Transverse colon (tissue), 4 donors: ENCODE measurements at places on chromosomes 4 and X.

- no peak for DNase-seq
Observed at GRCh38 chrX:48919360-48919841, 577 bp upstream of the PIM2 start.

DNA sequence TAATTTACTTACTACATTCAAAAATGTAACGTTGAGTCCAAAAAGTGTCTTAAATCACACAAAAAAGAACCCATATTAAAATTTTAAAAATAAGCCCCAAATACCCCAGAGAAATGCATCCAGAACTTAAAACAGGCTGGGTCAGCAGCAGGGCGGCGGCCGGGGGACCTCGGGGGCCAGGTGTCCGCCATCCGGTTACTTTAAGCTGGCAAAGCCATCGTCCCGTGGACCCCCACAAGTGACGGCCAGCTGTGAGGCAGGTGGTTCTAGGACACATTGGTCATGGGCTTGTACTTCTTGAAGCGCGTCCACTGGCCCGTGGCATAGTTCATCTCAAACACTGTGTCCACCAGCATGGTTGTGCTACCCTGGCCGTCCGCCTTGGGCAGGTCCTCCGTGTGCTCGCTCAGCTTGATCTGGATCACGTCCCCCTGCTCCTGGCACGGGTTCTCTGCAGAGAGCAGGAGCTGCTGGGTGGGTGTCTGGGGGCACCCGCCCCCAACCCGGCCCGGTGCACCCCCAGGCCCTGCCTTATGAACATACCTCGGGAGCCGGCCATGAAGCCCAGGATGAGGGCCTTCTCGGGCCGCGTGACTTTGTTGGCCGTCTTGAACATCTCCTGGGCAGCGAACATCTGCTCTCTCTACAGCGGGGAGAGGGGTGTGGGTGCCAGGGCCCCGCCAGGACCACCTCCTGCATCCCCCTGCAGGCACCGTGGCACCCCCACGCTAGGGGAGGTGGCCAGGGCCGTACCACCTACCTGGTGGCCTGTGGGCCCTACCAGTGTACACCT is 25.5 kb downstream of the NELFA start:
- DNase-seq, result no peak

DNA sequence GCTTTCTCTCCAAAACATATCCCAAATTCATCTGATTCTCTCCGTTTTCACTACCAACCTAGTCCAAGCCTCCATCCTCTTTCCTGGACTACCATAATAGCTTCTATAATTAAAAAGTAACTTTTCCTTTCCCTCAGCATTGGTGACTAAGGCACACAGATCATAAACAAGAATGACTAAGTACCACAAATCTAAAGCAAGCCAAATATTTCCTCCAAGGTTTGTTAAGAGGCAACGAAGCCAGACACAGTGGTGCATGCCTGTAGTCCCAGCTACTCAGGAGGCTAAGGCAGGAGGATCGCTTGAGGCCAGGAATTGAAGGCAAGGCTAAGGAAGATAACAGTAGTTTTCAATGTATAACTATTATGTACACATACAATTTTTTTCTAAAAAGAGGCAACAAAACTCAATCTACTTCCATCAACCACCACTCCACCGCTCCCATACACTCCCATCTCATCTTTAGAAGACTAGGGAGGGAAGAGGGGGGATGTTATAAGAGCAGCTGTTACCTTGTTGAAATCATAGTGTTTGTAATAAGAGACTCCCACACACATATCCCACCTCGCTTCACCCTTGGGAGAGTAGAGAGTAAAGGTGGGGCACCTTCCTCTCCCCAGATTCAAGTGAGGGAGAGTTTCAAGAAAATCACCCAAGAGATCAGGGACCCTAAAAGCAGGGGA is 4.2 kb upstream of the JCHAIN start:
- DNase-seq, result no peak

DNA sequence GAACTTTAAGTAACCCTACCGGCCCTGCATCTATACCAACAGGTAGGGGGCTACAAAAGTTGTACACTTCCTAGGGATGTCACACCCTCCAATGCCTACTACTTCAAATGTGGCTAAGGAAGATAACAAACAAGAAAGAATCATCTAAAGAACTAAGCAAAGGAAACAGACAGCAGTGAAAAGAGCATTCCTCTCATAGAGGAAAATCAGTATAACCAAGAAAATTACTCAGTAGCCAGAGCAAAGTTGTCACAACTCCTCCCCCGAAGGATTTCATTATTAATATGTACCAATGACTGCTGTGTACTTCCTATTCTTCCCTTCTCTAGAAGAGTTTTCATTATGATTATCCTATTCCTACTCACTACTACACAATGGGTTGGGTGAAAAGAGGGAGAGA is 12.6 kb downstream of the ANKRD17 start:
- no peak for DNase-seq

GRCh38 chr4:19372390-19372789 is 879.3 kb upstream of the SLIT2 start:
- no peak for DNase-seq

GRCh38 chrX:24694825-24695224 is 1.1 kb downstream of the POLA1 start:
- DNase-seq, result no peak

DNA sequence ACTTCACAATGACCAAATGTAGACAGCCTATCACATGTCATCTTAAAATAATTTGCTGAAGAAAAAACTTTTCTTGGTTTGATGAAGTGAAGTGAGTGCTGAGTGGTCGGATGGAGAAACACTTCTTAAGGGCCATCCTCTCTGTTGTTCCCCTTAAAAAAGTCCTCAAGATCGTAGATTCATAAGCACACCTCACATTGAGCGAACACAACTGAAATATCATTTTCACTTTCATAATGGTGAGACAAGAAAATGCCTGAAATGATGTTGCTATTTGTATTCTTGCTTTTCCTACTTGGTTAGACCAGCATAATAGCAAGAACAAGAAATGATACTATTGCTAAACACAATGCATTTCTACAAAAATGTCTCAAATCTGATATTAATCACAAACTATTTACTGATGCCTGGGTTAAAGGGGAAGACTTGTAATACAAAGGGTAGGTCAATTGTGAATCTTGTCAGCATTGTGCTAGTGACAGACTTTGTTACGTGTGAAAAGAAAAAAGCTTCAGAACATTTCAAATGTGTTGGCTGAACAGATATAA is 305.6 kb upstream of the NR3C2 start:
- no peak for DNase-seq

GRCh38 chrX:68183612-68184214 is 249.6 kb downstream of the OPHN1 start:
- no peak for DNase-seq

DNA sequence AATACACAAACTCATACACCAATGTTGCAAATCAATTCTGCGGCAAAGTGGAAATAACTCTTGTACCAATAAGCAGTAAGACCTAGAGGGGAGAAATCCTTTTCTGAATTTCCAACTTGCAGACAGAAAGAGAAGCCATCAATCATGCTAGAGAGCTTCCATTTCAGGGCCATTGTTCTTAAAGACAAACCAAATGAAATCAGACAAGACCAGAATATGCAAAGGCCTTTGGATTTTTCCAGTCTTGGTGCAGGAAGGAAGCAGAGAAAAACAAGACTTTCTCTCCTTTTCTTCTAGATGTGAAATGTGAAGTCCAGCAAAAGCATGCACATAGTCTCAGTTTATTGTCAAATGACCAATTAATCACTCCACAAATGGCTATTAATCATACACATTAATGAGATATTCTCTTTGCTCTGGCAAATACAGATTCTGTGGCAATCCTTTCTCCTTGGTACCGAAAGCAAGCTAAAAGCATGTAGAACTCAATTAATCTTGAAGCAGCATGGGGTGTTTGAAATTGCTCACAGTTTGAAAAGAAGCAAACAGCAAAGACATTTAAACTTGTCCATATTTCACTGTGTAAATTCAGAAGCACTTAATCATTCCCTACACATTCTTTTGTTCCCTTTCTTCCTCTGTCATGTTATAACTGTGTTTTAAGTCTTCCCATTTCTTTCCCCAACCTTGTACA is 466.1 kb downstream of the GPAT3 start:
- DNase-seq, result no peak

DNA sequence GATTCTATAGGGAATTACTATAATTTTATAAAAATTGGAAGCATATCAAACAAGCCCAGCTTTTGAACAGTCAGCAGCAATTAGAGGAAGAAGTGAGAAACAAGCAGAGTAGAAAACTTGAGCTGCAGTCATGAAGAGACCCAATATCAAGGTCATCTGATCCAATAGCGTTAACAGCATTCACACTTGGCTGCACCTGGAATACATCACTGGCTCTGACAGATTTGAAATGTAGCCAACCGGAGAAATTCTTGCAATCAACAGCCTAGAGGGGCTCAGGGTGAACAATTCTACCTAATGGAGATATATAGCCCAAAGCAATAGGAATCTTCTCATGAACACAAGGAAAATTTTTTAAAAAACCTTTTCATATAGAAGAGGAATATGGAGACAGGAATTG is 13.6 kb downstream of the DDX53 start:
- no peak for DNase-seq

DNA sequence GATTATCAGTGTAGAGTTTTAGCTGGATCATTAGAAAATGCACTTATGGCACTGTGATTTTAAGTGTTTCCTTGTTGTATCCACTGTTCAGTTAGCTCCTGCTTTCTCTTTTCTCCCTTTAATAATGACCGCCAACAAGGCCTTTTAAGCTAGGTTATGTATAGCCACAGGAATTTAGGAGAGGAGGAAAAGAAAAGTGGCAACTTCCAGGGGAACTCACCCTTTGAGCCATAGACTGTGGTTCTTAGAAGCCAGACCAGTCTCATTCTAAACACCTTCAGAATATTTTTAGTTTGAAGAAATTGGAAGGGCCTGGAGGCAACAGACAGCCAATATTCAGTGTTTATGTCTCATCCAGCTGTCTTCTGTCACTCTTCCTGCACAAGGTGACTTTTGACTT is 6.1 kb downstream of the FGF2 start:
- no peak for DNase-seq

- no peak for DNase-seq
Observed at GRCh38 chrX:40922307-40922706, 162.9 kb upstream of the USP9X start.

- DNase-seq, result no peak
Observed at GRCh38 chrX:42577936-42578470, 200.0 kb downstream of the PPP1R2C start.

- no peak for DNase-seq
Observed at GRCh38 chrX:128622296-128622695, 570.1 kb upstream of the ACTRT1 start.
